ENCODE measurements at places on chromosomes 7 and 10. TPM values are rescaled to one million over a fixed set of nuclear protein-coding genes. Genes with fewer than 3 reads are reported as not detected.

CPA2 gene
- not detected for total RNA-seq

CPXM2 gene
- total RNA-seq: 41.5 TPM

PPP1R17 gene
- total RNA-seq: under 0.01 TPM

ZNF138 gene
- total RNA-seq: 2.1 TPM

GPR141 gene
- not detected for total RNA-seq

SPDYE11 gene
- not detected for total RNA-seq

NYAP1 gene
- 2.0 TPM for total RNA-seq

ENTPD7 gene
- total RNA-seq: 7.6 TPM

AKR1B15 gene
- not detected for total RNA-seq

C10orf67 gene
- total RNA-seq: not detected

HOXA9 gene
- not detected for total RNA-seq

Measured in bronchial smooth muscle cell (primary cell).